Progenitor cell of endocrine pancreas (in vitro differentiated cells): ENCODE measurements at places on chromosomes 16 and 17.

- no peak overlapping the region for H3K27ac ChIP-seq
- peaks cover 61% of the 10 kb centered on the region for H3K27me3 ChIP-seq
- H3K4me1 ChIP-seq, result no peaks in the 10 kb centered on the region
Observed at GRCh38 chr17:45722161-45722560, 62.0 kb upstream of the CRHR1 start.

DNA sequence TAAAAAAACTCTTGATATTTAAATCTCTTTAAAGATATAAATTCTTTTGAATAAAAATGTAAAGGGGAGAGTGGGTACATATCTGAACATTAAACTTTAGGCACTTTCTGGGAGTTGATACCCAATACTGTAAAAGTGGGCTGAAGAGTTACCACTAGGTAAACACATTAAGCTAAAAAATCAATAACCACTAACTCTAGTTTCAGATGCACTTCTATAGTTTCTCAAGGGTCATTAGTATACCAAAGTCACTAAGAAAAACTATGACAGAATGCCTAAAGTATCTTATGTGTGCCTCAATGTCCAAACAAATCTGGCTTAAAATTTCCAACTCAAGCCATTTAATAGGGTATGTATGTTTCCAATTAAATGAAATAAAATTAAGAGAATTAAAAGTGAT lies 13.1 kb upstream of the CFDP1 start:
- DNase-seq, result no peak
- peaks cover 12% of the 10 kb centered on the region for H3K4me1 ChIP-seq
- H3K4me3 ChIP-seq, result no peak overlapping the region
- H3K27ac ChIP-seq, result peak overlapping the region; percentile 90
- no peaks in the 10 kb centered on the region for H3K27me3 ChIP-seq

GRCh38 chr17:63492940-63493339 lies 16.1 kb downstream of the ACE start:
- H3K36me3 ChIP-seq, result no peaks in the 10 kb centered on the region
- H3K4me3 ChIP-seq, result no peak overlapping the region
- H3K27ac ChIP-seq, result peak overlapping the region; percentile 67

- H3K36me3 ChIP-seq, result no peaks in the 10 kb centered on the region
- peaks cover 20% of the 10 kb centered on the region for H3K4me1 ChIP-seq
- no peaks in the 10 kb centered on the region for H3K27me3 ChIP-seq
- H3K4me3 ChIP-seq, result no peak overlapping the region
Observed at GRCh38 chr16:69561901-69562300, 3.9 kb upstream of the NFAT5 start.
